Left kidney (tissue), 8 donors: ENCODE measurements at places on chromosomes 7 and 10. TPM values are rescaled to one million over a fixed set of nuclear protein-coding genes. Genes with fewer than 3 reads are reported as not detected.

The CTAGE4 gene
- polyA plus RNA-seq: 1.0 TPM

The TBXAS1 gene
- 35.8 TPM for polyA plus RNA-seq

The CALHM1 gene
- polyA plus RNA-seq: 0.05 TPM

The CD36 gene
- 32.9 TPM for polyA plus RNA-seq

The IL2RA gene
- polyA plus RNA-seq: 0.05 TPM

The SMKR1 gene
- polyA plus RNA-seq: 3.9 TPM

The ACSM6 gene
- polyA plus RNA-seq: 0.86 TPM

The C7orf33 gene
- not detected for polyA plus RNA-seq

The TRPV6 gene
- polyA plus RNA-seq: 12.3 TPM

The KEL gene
- polyA plus RNA-seq: 3.8 TPM

The FGF8 gene
- 7.1 TPM for polyA plus RNA-seq

The ANKRD30A gene
- not detected for polyA plus RNA-seq

- no peak for DNase-seq
Observed at GRCh38 chr10:78301481-78301880, 267.8 kb downstream of the RPS24 start.

GRCh38 chr7:1100834-1101562, 13.1 kb downstream of the GPER1 start:
- DNase-seq: no peak

DNA sequence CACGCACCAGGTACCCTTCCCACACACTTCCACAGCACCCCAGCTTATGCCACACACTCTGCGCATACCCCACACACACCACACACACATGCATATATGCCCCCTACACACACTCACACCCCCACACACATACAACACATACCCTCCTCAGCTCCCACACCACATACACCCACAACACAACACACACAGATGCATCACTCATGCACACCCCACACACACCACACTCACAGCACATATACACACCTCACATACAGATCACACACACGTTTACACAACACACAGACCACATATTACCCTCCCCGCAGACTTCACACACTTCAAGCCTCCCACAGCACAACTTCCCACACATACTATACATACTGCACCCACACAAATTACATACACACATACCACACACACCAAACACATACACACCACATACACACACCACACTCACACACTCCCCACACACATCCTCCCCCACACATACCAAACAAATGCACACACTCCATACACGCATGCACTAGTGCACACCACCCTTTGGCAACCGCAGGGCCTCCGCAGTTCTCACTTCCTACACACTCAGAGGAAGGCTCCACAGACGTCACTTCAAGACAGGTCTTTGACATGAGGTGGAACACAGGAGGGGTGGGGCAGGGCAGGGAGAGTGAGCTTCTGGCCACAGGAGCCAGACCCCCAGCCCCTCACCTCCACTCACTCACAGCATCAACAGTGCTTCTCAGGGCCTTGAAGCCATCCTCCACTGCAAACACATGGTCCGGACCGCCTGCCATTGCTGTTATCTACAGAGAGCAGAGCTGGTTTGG, 18.5 kb upstream of the ANTXRL start:
- no peak for DNase-seq

- DNase-seq: no peak
Observed at GRCh38 chr10:78563314-78563713, 505.5 kb upstream of the ZMIZ1 start.

GRCh38 chr7:14478834-14479510, 423.6 kb downstream of the DGKB start:
- DNase-seq: no peak

GRCh38 chr10:11578802-11579255, 32.6 kb downstream of the USP6NL start:
- no peak for DNase-seq

GRCh38 chr7:113824117-113824823, 94.5 kb downstream of the PPP1R3A start:
- DNase-seq: no peak

GRCh38 chr10:112239347-112239746, 43.9 kb upstream of the TECTB start:
- no peak for DNase-seq

DNA sequence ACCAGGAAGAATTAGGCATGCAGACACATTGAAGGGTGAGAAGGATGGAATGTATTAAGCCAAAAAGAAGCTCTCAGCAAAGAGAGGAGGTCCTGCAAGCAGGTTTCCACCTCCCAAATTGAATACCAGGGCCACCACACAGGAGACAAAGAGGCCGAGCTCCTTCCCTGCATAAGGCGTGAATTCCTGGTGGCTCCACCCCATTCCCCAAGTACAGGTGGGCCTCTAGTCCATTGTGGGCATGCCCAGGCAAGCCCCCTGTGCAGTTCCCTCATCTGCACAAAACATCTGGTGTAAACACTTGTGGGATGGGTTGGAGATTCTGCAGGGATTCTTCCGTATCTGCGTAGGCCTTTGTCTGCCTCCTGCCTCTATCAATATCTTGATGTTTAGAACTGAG, 817.5 kb downstream of the NRG3 start:
- no peak for DNase-seq

GRCh38 chr10:86300399-86300925, 66.1 kb downstream of the GRID1 start:
- DNase-seq: no peak

DNA sequence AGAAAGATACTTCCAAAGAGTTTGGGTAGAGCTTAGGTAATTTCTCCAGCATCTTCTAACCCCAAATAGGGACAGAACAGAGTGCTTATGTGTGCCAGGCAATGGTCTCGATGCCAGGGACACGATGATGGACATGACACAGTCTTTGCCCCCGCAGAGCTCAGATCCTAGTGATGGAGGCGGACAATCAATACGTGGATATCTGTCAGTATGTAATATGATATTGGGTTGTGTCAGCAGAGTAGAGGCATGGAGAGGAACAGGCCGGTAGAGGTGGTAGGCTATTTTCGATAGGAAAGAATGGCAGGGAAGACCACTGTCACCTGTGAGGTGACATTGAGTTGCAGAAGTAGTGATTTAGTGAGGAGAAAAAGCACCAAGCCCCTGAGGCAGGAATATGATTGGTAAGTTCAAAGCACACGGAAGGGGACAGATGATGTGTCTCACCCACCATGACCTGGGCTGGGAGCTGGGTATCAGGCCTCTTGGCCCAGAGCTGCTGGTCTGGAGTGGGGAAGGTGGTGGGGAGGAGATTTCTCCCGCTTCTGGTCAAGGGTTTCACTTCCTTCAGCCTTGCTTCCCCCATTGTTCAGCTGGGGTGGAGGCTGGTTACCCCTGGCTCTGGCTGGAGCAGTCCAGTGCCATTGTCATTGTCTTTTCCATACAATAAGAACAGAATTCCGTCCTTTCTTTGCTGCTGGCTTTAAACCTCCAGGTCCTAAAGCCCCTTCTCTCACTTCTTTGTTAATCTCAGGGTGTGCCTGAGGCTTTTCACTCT, 36.0 kb upstream of the SRGN start:
- no peak for DNase-seq

DNA sequence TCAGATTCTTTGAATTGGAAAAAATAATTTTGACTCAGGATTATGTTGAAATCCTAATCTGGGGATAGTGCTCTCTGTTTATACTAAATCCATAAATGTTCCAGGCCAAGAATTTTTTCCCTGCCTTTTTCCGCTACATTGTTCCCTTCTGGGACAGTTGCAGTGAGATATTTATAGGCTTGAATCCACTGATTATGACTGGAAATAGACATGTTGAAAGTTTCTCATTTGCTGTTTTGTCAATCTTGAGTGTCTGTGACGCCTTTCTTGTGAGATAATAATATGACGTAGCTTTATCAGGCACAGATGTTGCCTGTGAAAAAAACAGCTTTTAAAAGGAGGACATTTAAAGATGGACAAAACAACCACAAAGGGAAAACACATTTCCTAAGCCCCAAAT, 155.9 kb downstream of the ARID5B start:
- DNase-seq: no peak

- no peak for DNase-seq
Observed at GRCh38 chr7:89067048-89067447, 271.5 kb upstream of the TEX47 start.

DNA sequence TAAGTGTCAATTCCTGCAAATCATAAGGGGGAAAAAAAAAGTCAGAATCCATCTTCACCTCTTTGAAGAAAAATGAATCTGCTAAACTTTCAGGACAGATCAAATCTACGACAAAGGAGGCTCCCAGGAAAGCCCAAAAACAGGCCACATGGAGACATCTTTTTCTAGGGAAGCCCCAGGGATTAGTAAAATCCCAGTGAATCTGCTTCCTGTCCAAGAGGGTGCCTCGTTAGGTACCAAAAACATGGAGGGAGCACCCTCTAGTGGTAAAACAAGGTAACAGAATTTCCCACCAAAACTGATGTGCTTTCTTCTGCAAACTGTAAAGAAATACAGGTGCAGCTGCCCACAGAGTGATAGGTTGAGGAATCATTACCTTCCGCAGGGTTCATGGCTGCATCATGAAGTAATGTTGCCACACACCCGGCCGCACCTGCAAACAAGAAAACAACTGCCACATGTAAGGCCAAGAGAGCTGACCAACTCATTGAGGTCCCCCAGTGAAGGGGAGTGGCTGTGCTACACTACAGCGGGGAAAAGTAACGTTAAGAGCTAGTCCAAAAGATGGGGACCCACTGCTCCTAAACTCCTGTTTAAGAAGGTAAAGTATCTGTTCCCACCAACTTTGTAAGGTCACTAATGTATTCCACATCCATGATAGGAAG, 7.9 kb downstream of the SLC25A28 start:
- peak; percentile 61 for DNase-seq

GRCh38 chr10:69088471-69088769, 517 bp downstream of the SRGN start:
- no peak for DNase-seq

- no peak for DNase-seq
Observed at GRCh38 chr10:103592186-103593021, 98.9 kb downstream of the NEURL1 start.

DNA sequence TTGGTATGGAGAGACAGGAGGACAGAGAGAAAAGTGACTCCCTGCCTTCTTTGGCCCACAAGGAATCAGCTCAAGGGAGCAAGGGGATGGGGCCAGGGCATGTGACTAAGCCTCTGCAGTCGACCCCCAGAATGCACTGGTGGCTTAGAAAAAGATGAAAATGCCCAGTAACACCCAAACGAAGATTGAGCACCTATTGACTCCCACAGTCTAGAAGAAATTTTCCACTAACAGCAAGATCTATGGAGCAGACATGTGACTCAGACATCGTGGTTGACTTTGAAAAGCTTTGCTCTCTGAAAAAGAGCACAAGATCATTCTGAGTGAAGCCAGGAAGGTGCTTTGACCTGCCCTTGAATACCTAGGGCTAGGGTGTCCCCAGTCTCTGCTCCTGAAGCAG, 586.0 kb downstream of the CALN1 start:
- no peak for DNase-seq

- no peak for DNase-seq
Observed at GRCh38 chr10:10661176-10661575, 356.5 kb upstream of the CELF2 start.

- no peak for DNase-seq
Observed at GRCh38 chr10:22537810-22538209, 176.6 kb downstream of the PIP4K2A start.

DNA sequence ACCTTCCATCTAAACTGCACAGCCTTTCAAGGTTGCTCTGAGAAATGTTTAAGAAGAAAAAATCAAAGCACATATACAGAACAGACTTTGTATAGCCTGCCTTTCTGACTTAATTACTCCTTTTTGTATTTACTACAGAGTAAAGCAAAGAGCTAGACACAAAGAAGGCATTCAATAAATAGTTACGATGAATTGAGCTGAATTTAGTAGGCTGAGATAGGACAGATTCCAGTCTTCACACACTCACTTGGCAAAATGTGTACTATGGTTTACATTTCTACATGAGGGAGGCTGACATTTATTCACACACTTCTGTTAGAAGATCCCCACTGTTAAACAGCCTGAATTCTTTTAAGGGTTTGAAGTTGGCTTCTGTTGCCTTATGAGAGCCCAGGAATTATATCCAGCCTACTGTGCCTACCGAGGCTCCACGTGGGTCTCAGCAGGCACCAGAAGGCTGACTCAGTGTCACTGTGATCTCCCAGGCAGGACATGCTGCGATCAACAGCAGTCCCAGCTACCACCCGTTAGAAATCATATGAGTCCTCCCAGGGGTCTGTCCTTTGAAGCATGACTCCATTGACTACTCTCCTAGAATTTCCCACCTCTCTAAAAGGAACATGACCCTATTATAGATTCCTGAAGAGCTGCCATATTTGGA, 24.5 kb upstream of the SLC25A13 start:
- DNase-seq: no peak

- no peak for DNase-seq
Observed at GRCh38 chr7:23226844-23227450, 19.6 kb upstream of the GPNMB start.

DNA sequence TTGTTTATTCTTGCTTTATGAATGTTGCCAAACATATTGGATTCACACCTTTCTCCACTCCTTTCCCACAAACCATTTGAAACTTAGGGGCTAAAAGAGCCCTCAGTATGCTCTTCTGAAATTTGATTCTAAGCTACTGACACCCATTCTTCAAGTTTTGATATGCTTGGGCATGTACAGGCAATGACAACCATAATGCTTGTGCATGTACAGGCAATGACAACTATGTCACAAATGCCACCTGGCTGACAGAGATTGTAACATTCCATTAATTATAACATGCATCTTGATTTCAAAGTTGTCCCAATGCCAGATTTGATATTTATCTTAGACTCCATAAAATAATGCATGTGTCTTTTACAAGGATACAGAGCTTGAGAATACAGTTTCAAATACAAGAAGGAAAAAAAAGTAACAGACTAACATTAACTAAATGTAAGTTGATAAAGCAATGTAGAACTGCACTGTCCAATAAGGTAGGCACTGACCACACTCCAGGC, 17.5 kb upstream of the CDK1 start:
- DNase-seq: no peak

- no peak for DNase-seq
Observed at GRCh38 chr7:107559864-107560263, 3.9 kb downstream of the COG5 start.

DNA sequence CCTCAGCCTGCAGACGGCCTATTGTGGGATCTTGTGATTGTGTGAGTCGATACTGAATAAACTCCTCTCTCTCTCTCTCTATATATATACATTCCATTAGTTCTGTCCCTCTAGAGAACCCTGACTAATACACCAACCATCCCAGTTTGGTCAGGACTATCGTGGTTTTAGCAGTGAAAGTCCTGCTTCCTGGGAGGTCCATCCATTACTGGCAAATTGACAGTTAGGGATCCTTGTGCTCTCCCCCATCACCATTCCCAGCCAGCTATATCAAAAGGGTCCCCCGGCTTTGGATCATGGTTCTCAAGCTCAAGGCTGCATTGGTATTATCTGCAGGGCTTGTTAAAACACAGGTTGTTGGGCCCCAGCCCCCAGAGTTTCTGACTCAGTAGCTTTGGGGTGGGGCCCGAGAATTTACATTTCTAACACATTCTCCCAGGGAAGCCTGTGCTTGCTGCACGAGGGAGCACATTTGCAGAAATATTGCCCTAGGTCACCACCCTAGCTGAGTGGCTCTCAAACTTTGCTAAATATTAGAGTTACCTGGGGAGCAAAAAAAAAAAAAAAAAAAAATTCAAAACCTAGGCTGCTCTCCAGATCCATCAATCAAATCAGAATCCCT, 899.1 kb upstream of the AUTS2 start:
- no peak for DNase-seq
